Activated T-helper 1 cell treated with anti-CD3 and anti-CD28 coated beads, Interleukin-2, amount 50 U/mL, for 16 hours (primary cell): ENCODE measurements at places on chromosomes 5 and 9.

DNA sequence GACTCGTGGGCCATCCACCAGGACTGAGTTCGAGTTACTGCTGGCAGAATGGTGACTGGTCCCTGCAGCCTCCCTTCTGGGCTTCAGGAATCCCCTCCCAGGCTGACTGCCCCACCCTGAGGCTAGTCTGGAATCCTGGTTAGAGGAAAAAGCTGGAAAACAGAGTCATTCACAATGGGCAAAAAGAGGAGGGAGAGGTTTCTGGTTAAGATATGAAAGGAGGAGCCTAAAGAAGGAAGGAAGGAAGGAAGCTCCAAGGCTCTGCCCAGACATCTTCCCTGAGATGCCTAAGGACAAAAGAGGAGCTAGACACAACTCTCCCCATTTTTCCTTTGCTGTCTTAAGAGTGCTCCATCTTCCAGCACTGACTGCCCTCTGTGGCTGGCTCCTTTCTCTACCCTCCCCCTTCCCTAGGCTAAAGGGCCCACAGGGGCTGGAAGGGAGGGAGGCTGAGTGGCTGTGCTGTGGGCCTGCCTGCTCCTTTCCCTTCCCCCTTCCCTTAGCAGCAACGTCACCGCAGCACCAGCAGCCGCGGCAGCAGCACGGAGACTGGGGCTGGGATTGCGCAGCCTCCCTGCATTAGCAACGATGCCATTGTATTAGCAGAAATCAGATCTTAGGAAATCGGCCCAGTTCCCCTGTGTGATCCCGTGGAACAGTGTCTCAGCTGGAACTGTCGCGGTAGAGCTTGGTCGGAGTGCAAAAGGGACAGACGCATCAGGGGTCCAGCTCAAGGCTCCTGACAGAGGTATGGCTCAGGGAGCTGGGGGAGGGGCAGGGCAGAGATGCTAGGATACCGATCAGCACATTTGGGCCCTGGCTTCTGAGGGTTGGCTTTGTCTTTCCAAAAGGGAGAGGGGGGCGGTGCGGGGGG, 48.7 kb downstream of the RUSC2 start:
- no peak for DNase-seq

- peak; percentile 11 for DNase-seq
These were observed 151.0 kb downstream of the MYO10 start for GRCh38 chr5:16784843-16785791.

DNA sequence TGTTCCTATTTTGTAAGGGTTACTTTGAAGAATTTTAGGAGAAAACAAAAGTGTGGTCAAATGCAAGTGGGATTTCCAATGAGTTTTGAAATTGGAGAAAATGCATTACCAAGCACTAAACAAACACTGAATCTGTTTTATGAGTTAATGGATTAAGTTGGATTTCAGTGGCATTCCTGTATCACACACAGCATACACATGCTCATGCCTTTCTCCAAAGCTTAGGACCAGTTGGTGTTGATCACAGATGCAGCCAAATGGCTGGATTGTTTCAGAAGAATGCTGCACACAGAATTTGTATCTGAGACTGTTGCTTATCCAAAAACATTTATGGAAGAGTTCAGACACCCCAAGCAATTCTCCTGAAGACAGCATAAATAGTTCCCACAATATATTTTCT, 611.1 kb downstream of the ACTL7B start:
- no peak for DNase-seq

- DNase-seq = peak; percentile 80
These were observed at the start of gene N4BP3 for GRCh38 chr5:178113141-178113787. Gene N4BP3, plus strand, starts transcription at chr5:178113532. Its CDS starts 6,052 bp downstream, at chr5:178119584.

- no peak for DNase-seq
These were observed 7.3 kb upstream of the S1PR3 start for GRCh38 chr9:88983865-88984542.

DNA sequence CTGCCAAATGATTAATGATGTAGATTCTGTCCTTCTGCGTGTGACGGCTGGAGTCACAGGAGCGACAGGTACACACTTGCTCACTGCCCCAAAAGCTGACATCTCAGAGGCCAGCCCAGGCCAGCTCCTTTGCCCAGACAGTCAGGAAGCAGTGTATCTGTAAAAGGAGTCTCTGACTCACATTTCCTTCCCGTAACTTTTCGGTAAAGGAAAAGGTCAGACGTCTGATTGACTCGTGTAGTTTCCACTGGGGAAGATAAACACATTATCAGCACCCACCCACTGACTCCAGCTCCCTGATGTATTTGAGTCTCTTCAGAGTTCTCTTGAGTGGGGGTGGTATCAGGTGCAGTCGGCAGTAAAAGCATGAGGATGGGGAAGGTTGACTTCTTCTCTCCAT, 64.4 kb upstream of the WWC1 start:
- no peak for DNase-seq

DNA sequence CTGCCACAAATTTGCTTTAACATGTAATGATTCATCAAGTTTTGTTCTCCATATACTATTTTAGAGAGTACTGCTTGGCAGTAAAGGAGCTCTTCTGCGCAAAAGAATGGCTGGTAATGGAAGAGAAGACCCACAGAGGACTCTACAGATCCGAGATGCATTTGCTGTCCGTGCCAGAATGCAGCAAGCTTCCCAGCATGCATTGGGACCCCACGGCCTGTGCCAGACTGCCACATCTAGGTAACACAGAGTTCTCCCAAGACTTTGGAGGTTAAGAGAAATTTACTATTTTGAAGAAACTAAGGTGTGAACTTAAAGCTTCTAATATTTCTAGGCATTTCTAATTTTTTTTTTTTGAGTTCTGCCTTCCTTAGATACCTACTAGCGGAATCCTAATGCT, 107.1 kb downstream of the MUSK start:
- DNase-seq = no peak

GRCh38 chr5:80904533-80905187, 55.5 kb upstream of the RASGRF2 start:
- no peak for DNase-seq

GRCh38 chr9:113095561-113095960, 39.0 kb upstream of the ZFP37 start:
- DNase-seq = no peak

- no peak for DNase-seq
These were observed 116.7 kb upstream of the HAPLN1 start for GRCh38 chr5:83837265-83837907.

DNA sequence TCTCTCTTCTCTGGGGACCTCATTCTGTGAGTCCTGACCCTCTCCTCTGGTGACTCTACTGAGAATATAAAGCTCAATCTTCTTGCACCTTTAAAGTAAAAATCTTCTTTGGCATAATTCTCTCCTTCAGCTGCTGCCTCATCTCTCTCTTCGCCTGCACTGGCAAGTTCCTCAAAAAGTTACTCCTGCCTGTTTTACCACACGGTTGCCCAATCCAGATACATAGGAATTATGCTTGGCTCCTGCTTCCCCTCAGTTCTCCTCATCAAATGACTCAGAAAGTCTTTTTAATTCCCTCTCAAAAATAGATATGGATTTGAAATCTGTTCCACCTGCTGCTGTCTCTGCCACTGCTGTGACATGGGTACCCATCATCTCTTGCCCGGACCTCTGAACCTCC, 14.4 kb upstream of the HRCT1 start:
- no peak for DNase-seq

GRCh38 chr5:151115272-151115905, 34.6 kb upstream of the TNIP1 start:
- DNase-seq = peak; percentile 57

- DNase-seq = no peak
These were observed 54.0 kb upstream of the FCN1 start for GRCh38 chr9:134971696-134972095.

DNA sequence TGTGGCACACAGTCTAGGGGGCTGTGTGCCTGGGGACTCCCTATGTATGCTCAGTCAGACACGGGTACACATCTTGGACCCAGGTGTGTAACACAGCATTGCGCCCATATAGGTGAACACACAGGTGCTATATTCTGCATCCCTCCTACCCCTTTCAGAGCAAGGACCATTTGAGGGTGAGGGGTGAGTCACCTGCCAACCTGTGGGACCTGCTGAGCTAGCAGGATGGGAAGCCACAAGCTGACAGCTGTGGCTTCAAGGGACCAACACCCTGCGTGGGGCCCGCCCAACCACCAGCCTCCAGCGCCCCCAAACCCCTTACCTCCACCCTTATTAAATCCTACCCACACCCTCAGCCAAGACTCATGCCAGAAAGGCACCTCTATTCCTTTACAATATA, 14.6 kb upstream of the AQP7 start:
- peak; percentile 21 for DNase-seq

- no peak for DNase-seq
These were observed 38.7 kb upstream of the IL17B start for GRCh38 chr5:149417711-149418368.

DNA sequence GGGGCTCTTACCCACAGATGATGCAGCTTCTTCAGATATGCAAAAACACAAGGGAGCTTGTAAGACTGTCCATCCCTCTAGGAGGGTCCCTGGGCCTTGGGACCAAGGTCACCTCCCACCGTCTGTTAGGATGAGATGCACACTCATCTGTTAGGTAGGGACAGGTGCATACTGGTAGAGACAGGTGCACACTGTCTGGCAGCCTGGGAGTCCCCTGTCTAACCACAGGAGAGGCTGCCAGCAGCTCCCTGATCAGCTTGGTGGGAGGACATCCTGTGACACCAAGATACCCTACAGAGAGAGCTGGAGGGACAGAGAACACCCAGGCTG, 13.2 kb downstream of the TSPAN17 start:
- no peak for DNase-seq

- no peak for DNase-seq
These were observed 314.3 kb downstream of the PDE4D start for GRCh38 chr5:59579101-59579823.

DNA sequence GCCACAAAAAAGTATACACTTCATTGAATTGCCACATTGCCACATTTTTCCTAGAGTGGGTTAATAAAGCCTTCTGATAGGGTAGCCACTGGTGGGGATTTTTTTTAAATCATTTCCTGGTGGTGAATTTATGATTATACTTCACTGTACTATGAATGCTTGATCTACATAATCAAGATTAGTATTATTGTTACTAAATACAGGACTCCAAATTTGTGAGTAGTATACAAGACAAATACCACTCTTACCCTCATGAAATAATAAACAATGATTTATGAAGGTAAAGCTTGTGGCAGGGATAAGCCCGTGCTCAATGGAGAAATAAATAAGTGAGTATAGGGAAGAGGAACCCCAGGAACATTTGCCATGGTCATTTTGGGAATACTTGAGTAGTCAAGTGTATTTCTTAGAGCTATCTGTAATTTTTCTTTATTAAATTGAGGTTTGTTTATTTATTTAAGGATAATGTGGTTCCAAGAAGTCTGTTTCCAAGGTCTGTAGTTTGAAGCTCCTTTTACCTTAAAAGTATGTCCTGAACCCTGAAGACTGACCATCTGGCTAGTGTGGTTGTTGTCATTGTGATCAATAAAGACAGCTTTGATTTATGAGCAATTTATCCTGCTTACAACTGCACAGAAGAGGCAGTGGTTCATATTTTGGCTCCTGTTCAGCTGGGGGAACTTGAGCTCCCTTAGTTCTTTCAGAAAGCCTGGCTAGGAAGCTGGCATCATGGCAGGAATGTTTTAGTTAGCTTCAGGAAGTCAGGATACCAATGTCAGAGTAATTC, 118.6 kb downstream of the ZSWIM6 start:
- no peak for DNase-seq

GRCh38 chr5:69042500-69042899, 51.3 kb upstream of the SLC30A5 start:
- no peak for DNase-seq

GRCh38 chr5:175103746-175104145, 340.2 kb downstream of the DRD1 start:
- DNase-seq = no peak

DNA sequence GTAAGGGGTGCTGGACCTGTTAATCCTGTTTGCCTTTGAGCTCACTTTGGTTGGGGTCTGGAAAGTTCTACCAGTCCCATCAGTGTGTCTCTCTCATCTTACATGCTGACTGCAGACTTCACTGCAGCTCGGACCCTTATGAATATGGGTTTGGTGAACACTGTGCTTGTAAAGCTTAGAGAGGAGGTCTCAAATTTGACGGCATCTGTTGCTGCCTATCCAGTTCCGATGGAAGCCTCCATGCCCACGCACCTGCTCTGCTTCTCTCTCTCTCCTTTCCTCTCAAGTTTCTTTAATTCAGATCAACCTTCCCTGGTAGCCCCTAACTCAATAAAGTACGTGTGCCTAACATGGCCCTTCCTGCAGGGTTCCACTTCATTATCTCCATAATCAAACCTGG, 217.9 kb downstream of the HSPA4 start:
- DNase-seq = no peak

- no peak for DNase-seq
These were observed 138.7 kb upstream of the GRHPR start for GRCh38 chr9:37283730-37284325.

DNA sequence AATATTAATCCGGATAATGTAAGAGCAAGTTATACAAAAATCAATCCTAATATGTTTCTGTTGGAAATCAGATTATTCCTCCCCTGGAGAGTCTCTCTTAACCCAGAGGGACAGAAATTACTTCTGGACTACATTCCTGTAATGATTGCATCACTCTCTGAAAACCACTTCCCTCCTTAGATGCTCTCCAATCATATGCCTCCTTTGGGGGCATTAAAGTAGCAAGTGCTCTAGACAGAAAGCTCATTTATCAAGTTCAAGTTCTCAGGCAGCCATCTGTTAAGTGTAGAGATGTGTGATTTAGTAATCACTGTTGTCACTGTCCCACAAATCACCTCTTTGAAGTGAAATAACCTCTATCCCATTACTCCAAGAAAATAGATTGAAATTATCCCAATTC, 247.1 kb downstream of the SLCO4C1 start:
- no peak for DNase-seq

- no peak for DNase-seq
These were observed 270.7 kb upstream of the WWC1 start for GRCh38 chr5:168020542-168021294.

- DNase-seq = no peak
These were observed 32.8 kb upstream of the SPRY4 start for GRCh38 chr5:142357469-142358090.

GRCh38 chr5:43192558-43193180, 644 bp downstream of the NIM1K start:
- DNase-seq = no peak

GRCh38 chr5:133953568-133954145, 14.8 kb downstream of the C5orf15 start:
- DNase-seq = no peak

- no peak for DNase-seq
These were observed 34.0 kb downstream of the DAPK1 start for GRCh38 chr9:87531370-87532295.

DNA sequence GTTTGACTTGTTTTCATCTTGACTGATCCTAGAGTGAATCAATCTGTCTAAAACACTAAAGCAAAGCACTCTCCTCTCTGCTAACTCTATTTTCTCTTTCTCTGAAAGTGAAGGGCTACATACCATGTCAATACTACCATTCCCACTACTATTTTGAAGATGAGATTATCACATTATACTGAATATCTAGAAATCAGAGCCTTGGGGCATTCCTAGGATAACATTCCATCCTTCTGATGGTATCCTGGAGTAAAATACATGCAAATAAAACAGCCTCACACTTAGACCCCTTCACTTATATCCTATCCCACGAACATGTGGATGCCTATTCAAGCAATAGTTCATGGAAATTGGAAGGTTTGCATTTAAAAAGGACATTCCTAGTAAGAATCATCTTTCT, 309.3 kb upstream of the ACTBL2 start:
- DNase-seq = no peak

GRCh38 chr9:92360083-92360482, 34.3 kb downstream of the CENPP start:
- no peak for DNase-seq
